ENCODE measurements at places on chromosomes 5 and 9.

GRCh38 chr5:58244819-58245475 is 214.9 kb downstream of the PLK2 start:
- DNase-seq = no peak

- peak; percentile 82 for DNase-seq
These were observed 883 bp upstream of the VAV2 start for GRCh38 chr9:133992780-133993634.

- no peak for DNase-seq
These were observed 77.0 kb downstream of the ANKRD55 start for GRCh38 chr5:56155992-56156584.

GRCh38 chr5:54944364-54944763 is 41.0 kb downstream of the ESM1 start:
- peak; percentile 24 for DNase-seq

DNA sequence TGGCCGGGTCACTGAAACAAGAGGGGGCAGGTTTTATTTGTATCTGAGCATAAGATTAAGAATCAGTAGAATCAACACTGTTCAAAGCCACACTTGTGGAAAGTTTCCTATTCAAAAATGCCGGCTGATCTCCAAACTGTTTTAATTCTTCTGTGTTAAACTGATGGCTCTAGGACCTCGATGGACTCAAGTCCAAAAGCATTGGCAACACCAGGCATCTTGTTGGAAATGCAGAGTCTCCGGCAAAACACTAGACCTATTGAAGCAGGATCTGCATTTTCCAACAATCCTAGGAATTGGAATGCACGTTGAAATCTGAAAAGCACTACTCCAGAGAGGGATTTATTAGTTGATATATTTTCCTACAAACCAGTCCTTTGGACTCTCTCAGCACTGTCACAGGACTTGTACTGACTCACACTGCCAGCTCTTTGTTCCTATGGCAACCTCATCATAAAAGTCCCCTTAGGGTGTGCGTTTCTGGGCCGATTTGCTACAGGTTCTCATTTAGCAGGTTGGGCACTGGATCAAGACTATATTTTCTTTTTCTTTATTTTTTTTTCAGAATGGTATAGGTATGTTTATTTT is 48.1 kb upstream of the PCA3 start:
- no peak for DNase-seq

GRCh38 chr9:120402741-120403542 is 177.0 kb downstream of the CDK5RAP2 start:
- peak; percentile 86 for DNase-seq

- no peak for DNase-seq
These were observed 10.2 kb upstream of the SFXN1 start for GRCh38 chr5:175467983-175468690.

DNA sequence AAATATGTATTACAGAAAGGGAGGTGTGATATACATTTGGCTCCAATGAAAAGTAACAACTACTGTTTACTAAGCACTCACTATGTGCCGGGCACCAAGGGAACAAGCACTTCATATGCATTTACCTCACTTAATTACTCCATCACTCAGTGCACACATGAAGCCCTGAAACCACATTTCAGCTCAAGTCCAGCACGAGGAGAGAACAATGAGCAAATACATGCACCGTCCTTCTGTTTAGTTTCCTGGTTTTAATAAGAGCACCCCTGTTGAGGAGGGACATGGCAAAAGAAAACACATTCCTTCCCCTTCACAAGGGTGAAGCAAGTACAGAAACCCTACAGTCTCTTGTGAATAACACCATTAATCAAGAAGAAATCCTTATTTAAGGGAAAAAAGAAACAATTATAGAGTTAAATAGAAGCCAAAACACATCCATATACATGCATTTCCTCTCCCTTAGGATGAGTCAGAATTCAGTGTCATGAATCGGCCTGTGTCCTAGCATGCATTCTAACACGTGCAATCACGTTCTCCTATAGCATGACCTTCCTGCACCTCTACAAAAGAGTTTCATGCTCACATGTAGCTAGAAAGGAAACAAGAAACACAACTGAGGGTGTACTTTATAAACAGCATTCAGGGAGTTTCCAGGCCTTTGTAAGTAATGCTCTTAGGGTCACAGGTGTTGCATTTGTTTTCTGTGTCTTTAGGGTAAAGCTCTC is 411.6 kb downstream of the BNC2 start:
- no peak for DNase-seq

DNA sequence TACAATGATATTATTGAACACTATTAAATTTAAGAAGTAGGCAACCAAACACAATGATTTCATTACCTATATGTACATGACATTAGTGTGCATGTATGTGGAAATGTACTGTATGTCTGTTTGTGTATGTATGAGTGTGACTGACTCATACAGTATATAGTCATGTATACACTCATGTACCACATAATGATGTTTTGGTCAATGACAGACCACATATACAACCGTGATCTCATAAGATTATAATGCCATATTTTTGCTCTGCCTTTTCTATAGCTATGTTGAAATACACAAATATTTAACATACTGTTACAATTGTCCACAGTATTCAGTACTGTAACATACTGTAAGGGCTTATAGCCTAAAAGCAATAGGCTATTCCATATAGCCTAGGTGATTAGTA is 19.7 kb downstream of the SVEP1 start:
- DNase-seq = no peak

GRCh38 chr9:106218427-106218826 is 524.1 kb downstream of the TMEM38B start:
- DNase-seq = no peak

GRCh38 chr5:171711571-171711970 is 74.0 kb upstream of the SMIM23 start:
- no peak for DNase-seq

GRCh38 chr5:7741415-7742065 is 109.4 kb downstream of the CFAP90 start:
- DNase-seq = no peak

- no peak for DNase-seq
These were observed 445.2 kb upstream of the GRAMD2B start for GRCh38 chr5:125978015-125978414.

DNA sequence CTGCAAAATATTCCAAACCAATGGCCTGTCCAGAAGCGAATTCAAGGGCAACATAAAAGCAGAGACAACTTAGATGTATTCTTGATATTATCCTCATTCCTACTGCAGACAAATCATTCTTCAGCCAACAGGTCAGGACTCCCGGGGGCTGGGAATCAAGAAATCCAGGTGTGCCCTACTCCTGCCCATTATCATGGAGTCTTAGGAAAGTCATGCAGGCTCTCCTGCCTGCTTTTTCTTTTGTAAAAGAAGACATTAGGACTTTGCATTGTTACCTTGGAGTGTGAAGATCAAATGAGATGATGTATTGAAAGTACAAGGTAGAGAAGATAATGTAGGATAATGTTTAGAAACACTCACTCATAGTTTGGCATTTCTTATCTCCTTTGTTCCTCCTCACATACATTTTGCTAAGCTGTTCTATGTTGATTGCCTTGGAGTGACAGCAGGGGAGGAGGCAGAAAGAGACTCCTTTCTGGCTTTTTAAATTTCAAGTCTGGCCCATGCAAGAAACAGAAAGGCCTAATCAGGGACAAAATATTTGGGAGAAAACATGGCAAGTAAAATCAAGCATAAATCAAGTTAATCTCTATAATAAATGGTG is 113.8 kb downstream of the SV2C start:
- no peak for DNase-seq

- no peak for DNase-seq
These were observed 216.1 kb downstream of the MEF2C start for GRCh38 chr5:88666761-88667495.

DNA sequence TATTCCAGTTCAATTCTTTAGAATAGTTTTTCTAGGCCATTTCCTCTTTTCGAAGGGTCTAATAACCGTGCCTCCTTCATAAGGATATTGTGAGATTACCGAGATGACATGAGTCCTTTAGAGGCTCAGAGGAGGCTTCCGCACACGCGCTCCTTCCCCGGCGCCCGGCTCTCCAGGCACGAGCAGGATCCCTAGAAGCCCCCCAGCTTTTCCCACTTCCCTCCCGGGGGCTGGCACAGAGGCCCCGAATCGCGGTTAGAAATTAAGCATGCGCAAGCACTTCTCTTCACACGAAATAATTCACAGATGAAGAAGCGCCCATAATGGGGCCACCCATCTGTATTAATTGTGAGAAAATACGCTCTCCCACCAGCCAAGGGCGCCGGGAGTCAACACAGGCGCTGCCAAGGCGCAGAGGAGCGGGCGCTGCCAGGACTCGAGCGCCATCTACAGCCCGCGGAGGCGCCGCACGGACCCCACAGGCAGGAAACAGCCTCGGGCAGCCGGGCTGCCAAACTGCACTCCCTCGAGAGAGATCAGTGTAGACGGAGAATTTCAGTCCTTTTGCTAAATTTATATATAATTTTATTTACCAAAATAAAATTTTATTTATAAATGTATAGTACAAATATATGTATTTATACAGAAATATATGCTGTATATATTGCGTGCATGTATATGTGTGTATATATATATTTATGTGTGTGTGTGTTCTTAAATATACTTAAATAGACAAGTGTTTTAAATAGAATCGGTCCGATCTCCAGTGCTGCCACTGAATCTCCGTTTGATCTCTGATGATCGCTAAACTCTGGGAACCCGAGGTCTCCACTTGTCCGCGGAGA is 258.1 kb upstream of the NFIL3 start:
- peak; percentile 30 for DNase-seq

- DNase-seq = no peak
These were observed 74.7 kb upstream of the IL17B start for GRCh38 chr5:149453618-149454415.

GRCh38 chr5:859391-859790 is 8.6 kb upstream of the ZDHHC11 start:
- no peak for DNase-seq

DNA sequence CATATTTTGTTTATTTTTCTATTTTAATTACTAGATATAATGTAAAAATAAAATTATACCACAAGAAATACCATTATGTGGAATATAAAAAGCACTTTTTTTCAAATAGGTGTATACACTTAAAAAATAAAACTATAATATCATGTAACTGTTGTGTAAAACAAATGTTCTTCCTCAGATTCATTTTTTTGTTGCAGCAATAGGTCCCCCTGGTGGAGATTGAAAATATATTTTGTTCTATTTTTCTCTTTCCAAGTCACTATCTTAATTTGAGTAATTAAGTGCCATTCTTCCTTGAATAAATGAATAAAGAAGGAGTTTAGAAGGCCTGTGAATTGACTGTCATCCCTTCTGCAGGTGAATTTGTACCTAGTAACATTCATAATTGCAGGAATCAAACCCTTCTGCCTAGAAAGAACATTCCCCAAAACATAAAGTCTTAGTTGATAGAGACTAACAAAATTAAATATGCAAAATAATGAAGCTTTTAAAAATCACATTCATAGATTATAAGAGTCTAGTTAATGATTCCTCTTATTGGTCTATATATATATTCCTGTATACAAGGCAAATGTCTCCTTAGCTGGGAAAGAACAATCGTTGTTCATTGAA is 23.4 kb downstream of the CETN3 start:
- DNase-seq = no peak

DNA sequence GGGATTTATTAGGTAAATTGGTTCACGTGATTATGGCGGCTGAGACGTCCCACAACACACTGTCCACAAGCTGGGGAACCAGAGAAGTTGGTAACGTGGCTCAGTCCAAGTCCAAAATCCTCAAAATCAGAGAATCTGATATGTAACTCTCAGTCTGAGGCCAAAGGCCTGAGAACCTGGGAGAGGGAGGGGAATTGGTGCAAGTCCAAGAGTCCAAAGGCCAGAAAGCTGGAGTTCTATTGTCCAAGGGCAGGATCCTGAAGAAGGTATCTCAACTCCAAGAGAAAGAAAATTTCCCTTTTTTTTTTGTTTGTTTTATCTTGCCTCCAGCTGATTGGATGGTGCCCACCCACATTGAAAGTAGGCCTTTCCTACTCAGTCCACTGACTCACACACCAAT is 83.8 kb downstream of the PRDM9 start:
- no peak for DNase-seq

DNA sequence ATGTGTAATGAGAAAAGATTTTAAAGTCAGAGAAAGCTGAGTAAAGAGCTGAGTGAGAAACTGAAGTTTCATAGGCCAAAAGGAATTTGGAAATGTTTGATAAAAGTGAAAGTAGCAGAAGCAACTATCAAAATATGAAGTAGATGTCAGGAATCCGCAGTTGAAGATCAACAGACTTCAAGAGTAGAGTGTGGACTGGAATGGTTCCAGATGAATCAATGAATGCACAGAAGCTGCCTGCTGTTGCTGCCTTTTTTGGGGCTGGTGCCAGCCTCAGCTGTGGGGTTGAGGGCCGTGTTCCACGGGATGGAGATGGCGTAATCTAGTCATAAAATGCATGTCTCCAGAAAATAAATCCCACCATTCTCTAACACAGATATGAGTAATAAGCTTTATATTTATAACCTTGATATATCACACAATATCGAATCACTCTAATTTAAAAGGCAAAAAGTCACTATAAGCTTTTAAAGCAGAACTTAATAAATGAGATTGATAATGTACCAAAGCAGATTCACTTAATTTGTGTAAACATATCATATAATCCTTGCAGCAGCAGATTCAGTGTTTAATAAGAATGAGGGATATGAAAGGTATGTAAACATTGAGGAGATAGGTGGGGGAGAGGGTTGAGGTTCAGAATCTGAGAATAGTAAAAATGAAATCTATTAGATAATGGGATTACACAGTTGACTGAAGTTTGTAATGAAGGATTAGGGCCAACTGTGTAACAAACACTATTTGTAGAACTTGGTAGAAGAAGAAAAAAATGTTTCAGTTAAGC is 652.3 kb upstream of the FTMT start:
- DNase-seq = peak; percentile 64

DNA sequence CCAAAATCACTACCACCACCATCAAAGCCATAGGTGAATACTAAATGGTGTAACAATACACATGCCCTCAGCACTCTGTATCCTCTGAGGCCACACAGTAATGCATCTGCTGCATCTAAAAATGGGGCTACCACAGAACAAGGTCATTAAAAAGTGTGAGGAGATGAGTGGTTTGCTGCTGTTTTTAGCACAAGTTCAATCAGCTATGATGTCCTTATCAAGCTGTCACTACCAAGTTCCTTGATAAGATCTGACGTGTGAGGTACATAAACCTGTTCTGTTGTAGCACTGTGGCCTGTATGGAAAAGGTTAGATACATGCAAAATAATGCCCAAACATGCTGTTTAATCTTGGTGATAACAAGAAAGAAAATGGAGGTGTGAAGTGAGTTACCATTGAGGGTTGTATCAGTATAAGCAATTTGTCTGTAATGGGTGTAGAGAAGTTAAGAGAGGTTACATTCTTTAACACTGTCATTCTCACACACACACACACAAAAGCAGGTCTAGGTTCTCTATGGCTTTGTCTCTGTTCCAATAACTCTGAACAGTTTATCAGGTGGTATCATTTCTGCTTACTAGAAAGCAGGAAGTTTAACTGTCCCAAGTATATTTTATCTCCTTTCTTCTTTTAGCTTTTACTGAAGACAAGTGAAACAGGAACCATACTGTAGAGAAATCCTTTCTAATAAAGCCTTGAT is 252.9 kb downstream of the CWC27 start:
- DNase-seq = no peak

DNA sequence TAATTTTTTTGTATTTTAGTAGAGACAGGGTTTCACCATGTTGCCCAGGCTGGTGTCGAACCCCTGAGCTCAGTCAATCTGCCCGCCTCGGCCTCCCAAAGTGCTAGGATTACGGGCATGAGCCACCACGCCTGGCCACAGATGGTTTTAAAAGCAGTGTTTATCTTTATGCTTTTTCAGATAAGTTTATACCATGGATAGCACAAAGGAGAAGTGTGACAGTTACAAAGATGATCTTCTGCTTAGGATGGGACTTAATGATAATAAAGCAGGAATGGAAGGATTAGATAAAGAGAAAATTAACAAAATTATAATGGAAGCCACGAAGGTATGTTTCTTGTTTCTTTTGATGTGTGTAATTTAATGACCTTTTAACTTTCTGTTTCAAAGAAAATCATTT is 35.1 kb downstream of the POLK start:
- DNase-seq = no peak

Measured in fibroblast of the conjunctiva (primary cell).